Fibroblast of the aortic adventitia (primary cell): ENCODE measurements at places on chromosomes 1 and 21. TPM values are rescaled to one million over a fixed set of nuclear protein-coding genes. Genes with fewer than 3 reads are reported as not detected.

AIM2 gene
- total RNA-seq, result not detected in 2 replicates

SPRR1A gene
- not detected in 2 replicates for total RNA-seq

LAMB3 gene
- total RNA-seq, result 5.9 and 10.3 TPM in 2 replicates

FGR gene
- 0.18 TPM in 1 of 2 replicates, not detected in the other for total RNA-seq

A3GALT2 gene
- total RNA-seq, result not detected in 2 replicates

RAP1A gene
- 21.9 and 36.2 TPM in 2 replicates for total RNA-seq

HORMAD1 gene
- total RNA-seq, result not detected in 2 replicates

SH2D1B gene
- under 0.01 TPM in 1 of 2 replicates, not detected in the other for total RNA-seq

OR2W3 gene
- not detected in 2 replicates for total RNA-seq

ZNF695 gene
- 0.82 and 1.4 TPM in 2 replicates for total RNA-seq

DNA sequence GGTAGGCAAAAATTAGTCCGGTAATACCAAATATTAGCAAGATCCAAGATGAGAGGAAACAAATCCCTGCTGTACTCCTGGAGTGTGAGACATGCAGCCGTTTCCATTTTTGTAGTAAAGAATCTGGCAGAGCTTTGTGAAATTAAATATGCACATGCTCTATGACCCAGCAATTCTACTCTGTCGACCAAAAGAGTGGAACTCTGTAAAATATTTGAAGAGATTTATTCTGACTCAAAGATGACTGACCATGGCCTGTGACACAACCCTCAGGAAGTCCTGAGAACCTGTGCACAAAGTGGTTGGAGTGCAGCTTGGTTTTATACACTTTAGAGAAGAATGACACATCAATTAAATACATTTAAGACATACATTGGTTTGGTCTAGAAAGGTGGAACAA lies 16.2 kb downstream of the HAX1 start:
- no peak for DNase-seq

GRCh38 chr1:229001467-229002011 lies 266.3 kb downstream of the RHOU start:
- DNase-seq, result no peak

DNA sequence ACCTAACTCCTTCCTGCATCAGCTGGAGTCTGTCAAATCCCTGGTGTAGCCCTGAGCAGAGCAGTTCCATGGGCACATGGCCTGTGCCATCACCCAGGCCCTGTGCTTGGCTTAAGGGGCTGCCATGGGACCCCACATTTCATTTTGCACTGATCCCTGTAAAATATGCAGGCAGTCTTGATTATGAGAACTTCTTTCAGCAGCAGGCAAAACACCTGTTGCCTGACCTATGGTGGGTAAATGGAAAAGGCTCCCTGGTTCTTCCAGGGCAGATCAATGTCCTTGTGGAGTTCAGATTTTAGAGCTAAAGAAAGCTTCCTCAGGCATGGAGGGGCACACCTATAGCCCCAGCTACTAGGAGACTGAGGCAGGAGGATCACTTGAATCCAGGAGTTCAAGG lies 44.2 kb downstream of the HSD3B1 start:
- DNase-seq, result no peak

- peak; percentile 86 for DNase-seq
Observed at GRCh38 chr1:22024485-22025367, 23.3 kb downstream of the CELA3A start.

DNA sequence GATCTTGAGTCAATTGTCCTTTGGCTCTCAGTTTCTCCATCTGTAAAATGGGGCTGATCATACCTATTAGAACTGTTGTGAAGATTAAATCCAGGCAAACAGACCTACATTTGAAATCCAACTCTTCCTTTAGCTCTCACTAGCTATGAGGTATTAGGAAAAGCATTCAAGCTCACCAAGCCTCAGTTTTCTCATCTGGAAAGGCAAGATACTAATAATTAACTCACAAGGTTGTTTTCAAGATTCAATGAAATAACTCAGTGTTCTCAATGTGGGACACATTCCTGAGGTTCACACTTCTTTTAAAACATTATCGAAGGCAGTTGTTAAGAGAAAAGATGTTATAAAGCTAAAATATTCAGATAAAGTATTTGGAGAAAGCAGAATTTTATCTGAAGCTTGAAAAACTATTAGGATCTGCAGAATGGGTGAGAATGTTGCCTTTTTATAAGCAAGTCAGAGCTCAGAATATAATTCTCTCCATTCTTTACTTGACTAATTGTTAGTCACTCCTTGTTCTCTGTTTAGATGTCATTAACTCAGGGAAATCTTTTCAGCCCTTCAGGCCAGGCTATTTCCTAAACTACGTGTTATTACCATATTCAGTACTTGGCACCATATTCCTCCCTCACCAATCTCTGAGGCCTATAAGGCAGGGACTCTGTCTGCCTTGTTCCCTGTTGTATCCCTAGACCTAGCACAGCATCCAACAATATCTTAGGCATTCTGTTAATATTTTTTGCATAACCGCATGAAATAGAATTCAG lies 72.0 kb upstream of the VAV3 start:
- no peak for DNase-seq

DNA sequence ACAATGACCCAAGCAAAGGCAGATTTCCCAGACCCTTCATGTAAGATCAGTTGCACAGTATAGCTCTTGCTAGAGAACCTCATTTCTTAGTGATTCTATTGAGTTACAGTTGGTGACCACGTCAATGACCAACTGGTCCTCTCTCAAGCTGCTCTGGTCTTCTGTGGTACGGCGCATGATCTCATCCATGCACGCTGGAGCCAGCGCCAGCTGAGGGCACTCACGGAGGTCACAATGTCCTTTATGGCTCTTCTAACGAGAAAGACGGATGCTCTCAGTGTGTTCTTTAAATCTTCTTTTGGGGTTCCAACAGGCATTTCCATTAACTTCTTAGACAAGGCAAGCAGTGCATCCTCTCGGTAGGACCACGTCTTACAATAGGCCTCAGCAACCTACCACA lies 22.3 kb downstream of the CEP104 start:
- DNase-seq, result no peak

GRCh38 chr1:171610385-171610784 lies 11.7 kb upstream of the MYOCOS start:
- peak; percentile 69 for DNase-seq

- DNase-seq, result no peak
Observed at GRCh38 chr21:33101300-33101911, 31.5 kb downstream of the OLIG1 start.

DNA sequence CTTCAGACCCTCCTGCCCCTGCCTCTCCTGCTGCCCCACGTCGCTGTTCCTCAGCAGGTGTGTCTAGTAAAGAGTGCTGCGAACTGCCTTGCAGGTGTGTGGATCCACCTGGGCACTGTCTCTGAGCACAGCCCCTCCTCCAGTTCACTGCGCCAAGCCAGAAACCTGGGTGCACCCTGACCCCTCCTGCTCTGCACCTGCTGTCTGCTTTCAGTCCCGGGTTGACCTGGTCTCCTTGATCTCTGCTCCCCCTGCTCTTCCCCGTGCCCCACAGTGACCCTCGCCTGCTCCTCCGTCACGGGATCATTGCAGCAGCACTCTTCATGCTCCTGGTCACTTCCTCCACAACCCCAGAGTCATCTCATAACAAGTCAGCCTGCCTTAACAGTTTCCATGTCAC lies 6.5 kb downstream of the A3GALT2 start:
- DNase-seq, result no peak

GRCh38 chr1:201748335-201748734 lies 80.6 kb upstream of the IPO9 start:
- peak; percentile 95 for DNase-seq

GRCh38 chr1:152946248-152946647 lies 758 bp upstream of the SPRR5 start:
- DNase-seq, result no peak

DNA sequence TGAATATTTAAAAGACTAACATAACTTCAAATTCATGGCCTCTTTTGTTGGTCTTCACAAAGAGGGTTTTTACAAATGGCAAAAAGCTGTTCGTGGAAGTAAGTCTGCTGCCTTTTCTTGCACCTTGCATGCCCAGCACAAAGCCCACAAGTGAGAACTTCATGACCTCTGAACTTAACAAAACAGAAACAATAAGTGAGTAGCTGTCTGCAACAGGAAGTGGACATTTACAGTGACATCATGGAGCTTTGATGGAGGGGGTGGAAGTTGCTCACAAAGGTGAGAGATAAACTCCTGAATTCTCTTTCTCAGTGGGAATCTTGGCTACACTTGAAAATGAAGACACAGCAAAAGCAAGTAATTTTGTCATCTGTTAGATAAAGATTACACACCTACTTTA lies 303.3 kb upstream of the DEPDC1 start:
- no peak for DNase-seq

DNA sequence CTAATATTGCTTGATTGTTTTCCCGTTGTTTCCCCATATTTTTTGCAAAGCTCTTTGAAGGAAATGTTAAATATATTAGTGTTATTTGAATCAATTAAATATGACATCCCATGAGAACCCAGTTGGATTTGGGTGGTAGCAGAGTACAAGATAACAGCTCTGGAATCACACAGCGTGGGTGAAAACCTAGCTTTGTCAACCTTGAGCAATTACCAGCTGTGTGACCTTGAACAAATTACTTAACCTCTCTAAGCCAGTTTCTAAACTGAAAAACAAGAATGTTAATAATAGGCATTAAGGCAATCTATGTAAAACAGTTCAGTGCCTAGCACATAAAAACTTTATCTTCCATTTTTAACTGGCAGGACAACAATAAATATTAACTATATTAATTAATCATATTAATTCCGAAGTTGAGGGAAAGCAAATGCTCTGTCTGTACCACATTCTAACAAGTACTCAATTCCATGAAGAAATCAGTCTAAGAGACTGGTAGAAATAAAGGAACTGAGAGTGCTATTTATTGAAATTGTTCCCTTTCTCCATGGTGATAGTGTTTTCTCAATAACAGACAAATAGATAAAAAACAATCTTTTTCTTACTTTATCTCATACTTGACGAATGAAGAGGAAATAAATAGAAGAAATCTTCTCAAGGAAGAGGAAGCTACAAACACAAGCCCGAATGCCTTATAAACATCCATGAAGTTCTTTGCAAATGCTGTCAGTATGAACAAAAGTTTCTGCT lies 27.0 kb downstream of the DNASE2B start:
- DNase-seq, result no peak

DNA sequence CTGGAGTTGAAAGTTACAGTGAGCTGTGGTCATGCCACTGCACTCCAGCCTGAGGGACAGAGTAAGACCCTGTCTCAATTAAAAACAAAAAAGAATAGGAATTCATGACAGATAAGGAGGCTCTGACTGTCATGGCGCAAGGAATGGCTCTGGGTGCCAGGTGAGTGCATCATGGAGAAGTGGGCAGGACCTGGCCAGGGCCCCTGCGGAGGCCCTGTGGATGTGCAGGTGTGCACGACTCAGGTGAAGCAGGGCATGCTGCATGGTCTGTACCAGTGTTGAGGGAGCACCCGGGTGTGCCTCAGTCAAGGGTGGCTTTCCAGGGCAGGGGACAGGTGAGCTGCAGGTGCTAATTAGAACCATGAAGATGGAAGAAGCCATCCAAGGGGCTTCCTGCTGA lies 14.0 kb downstream of the SLC1A7 start:
- DNase-seq, result no peak

- DNase-seq, result peak; percentile 85
Observed at GRCh38 chr1:178532392-178532791, 19.5 kb downstream of the TEX35 start.

GRCh38 chr1:165253818-165254254 lies 102.7 kb downstream of the LMX1A start:
- DNase-seq, result no peak
